ENCODE measurements at places on chromosomes 5 and 9. TPM values are rescaled to one million over a fixed set of nuclear protein-coding genes. Genes with fewer than 3 reads are reported as not detected.

INSL4 gene
- not detected for polyA plus RNA-seq

PCDHGB2 gene
- 0.54 TPM for polyA plus RNA-seq

C5orf58 gene
- polyA plus RNA-seq = 0.84 TPM

PCDHGB3 gene
- not detected for polyA plus RNA-seq

UQCRQ gene
- 555 TPM for polyA plus RNA-seq

C5orf52 gene
- polyA plus RNA-seq = not detected

BTNL8 gene
- polyA plus RNA-seq = 0.16 TPM

Data from CD4-positive, CD25-positive, alpha-beta regulatory T cell (primary cell).